Glomerular endothelial cell (primary cell): ENCODE measurements at places on chromosomes 6 and 20. TPM values are rescaled to one million over a fixed set of nuclear protein-coding genes. Genes with fewer than 3 reads are reported as not detected.

The TBXT gene
- total RNA-seq = not detected in 2 replicates

DNA sequence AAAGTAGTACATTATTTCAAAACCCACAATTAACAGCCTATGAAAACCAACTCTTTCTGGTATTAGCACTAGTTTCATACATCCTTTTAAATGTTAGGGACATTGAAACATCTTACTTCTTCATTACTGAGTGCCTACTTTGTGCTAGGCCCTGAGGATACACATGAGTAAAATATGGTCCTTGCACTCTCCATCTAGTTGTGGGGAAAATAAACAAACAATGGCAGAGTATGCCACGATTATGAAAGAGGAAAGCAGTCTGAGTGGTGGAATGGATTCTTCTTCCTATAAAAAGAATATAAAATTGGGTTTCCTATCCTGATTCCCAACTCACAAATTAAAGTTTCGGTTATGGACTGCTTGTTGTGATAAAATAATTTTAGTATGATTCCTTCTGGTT lies 84.9 kb downstream of the ATXN1 start:
- DNase-seq = no peak

DNA sequence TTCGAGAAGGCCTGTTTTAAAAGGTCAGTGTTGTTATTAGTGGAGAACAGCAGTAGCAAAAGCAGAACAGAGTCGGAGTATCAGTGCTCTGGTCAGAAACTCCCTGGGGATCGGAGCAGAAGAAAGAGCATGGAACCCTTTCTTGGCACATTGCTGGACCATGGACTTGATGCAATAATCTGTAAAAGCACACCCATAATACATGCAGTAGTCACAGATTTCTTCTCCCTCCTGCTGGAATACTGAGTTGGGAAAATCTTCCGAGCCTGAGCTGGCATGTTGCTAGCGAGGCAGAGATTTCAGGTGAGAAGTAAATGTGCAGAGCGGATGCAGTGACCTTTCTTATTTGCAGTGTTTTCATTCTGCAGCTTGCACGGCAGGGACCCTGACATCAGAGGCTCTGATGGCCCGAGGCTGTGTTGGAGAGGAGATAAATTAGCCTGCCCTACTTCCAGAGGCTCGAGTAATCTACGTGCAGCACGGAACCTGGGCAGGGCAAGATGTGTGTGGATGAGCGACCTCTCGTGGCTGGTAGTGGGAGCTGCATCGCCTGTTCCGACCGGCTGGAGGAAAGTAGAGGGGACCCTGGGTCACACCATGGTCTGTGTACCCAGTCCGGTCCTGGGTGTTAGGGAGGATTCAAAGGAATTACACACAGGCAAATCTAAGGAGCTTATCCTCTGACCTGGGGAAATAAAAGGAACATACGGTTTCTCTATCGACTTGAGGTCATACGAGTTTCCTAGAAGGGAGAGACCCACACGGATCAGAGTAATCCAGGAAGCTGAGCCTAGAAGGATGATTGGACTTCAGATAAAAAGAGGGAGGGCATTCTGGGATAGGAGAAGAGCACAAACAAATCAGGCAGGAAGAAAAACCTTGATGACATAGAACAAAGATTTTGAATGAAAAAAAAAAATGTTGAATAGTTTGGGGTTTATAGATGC lies 137.0 kb upstream of the STMND1 start:
- peak; percentile 12 for DNase-seq

DNA sequence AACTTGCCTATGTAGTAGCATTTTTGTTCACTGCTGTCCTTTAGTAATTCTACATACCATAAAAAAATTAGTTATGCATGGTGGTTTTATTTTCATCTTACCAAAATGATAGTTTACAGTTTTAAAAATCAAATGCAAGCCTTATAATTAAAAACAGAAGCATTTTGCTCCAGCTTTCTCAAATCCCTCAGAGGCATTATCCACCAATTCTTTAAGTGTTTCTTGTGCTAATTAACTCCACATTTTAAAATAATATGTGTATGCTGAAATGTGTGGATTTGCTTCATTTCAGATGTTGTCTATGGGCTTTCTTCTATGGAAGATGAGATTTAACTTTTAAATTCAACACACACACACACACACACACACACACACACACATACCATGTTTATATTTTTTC lies 49.3 kb downstream of the PCSK2 start:
- DNase-seq = no peak

GRCh38 chr6:15708231-15708630 lies 45.4 kb upstream of the DTNBP1 start:
- no peak for DNase-seq

The BFSP1 gene
- 5.5 and 6.4 TPM in 2 replicates for total RNA-seq

The ABCC10 gene
- 19.8 and 32.6 TPM in 2 replicates for total RNA-seq

The SPTLC3 gene
- 0.15 and 0.64 TPM in 2 replicates for total RNA-seq

The GPLD1 gene
- 0.18 TPM in 1 of 2 replicates, not detected in the other for total RNA-seq

The SHLD1 gene
- 2.7 and 4.4 TPM in 2 replicates for total RNA-seq

DNA sequence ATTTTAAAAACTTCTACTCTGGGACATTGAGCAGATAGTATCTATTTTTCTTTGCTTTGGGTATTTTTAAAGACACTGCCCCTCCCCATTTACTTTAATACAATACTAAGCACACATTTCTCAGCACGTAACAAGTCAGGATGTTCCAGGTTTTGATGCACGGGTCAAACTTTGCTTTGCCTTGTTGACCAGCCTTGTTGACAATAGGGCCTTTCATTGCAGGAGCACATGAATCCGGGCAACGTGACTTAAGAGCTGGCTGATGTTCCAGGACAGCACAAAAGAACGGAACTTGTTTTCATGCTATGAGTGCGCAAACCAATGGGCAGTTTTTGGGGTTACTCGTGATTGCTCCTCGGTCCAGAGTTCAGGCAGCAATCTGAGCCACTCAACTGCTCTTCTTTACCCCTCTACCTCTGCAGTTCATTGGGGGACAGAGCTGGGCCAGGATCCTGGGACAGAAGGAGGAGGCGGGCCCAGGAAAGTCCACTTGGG lies 78.6 kb upstream of the SLC22A16 start:
- DNase-seq = no peak

The PRPH2 gene
- 0.15 and 0.29 TPM in 2 replicates for total RNA-seq

The LKAAEAR1 gene
- 1.2 TPM in 1 of 2 replicates, not detected in the other for total RNA-seq

DNA sequence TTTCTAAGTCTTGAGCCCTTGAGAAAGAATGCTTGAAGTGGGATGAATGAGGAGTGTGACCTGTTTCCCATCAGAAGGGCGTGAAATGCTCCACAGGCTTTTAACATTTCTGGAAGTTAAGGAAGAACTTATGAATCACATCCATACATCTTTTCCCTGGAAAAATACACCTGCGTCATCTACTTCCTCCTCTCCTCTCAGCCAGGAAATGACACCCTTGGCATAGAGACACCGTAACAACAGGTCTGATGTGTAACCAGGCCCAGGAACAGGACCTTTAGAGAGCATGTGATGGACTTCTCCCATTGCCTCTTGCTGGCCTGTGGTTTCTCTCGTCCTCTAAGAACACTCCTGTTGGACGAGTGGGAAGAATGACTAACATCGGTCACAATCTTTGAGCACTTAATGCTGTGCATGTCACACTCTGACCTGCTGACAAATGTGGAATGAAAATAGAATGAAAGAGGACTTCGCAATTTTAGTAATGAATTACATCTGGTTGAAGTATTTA lies 28.5 kb upstream of the CITED2 start:
- DNase-seq = peak; percentile 87

DNA sequence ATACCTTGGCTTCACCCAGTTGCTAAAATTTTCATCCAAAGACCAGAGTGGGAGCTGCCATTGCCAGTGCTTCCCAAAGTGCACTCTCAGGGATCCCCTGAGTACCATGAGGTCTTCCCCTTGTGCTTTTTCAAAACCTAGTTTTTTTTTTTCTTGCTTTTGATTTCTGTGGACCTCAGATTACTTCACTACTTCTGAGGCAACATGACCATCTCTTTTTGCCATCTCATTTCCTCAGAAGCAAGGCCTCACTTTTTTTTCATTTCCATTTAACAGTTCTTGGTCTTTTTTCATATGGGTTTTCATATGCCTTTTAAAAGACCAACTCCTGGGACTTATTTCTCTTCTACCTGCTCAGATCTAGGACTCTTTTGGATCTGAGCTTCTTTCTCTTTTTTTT lies 64.1 kb upstream of the MMS22L start:
- DNase-seq = no peak

DNA sequence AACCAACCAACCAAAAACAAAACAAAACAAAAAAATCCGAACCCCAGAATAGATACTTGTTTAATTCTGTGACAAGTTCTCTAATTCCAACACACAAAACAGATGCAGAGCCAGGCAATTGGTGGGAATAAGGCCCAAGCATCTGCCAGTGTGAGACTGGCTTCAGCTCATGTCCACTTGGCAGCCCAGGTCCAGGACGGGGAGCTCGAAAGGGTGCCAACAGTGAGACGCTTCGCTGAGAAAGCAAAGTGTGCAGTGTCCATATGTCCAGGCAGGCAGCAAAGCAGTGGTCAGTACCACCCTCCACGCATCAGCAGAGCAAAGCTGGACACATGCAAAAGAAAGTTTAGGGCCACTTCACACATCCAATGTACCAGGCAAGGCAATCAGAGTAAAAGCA lies 102.9 kb downstream of the RALGAPA2 start:
- DNase-seq = no peak

The CCDC170 gene
- under 0.01 and 0.10 TPM in 2 replicates for total RNA-seq

- no peak for DNase-seq
Measured at GRCh38 chr6:87913974-87914373, 133.7 kb upstream of the SPACA1 start.
